CD4-positive, alpha-beta T cell treated with Interleukin-1 beta for 1 hour (primary cell): ENCODE measurements at places on chromosomes 3 and 15.

DNA sequence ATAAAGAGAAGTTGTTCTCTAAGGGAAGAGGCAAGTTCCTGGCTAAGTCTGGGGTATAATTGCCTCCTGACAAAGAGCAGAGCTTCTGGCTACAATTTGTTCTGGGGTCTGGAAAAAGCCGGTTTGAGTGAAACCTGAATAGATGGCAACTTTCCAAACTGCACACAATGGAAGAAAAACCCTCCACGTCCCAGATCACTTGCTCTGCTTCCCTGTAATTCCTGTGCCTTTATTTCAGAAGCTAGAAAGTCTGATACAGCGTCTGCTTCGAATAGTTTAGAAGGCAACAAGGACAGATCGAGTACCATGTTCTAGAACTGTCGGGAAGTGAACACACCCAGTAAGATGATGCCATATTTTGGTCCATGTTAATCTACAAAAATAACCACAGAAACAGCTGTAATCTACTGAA is 1.6 kb upstream of the WDR82 start:
- no peak for DNase-seq

DNA sequence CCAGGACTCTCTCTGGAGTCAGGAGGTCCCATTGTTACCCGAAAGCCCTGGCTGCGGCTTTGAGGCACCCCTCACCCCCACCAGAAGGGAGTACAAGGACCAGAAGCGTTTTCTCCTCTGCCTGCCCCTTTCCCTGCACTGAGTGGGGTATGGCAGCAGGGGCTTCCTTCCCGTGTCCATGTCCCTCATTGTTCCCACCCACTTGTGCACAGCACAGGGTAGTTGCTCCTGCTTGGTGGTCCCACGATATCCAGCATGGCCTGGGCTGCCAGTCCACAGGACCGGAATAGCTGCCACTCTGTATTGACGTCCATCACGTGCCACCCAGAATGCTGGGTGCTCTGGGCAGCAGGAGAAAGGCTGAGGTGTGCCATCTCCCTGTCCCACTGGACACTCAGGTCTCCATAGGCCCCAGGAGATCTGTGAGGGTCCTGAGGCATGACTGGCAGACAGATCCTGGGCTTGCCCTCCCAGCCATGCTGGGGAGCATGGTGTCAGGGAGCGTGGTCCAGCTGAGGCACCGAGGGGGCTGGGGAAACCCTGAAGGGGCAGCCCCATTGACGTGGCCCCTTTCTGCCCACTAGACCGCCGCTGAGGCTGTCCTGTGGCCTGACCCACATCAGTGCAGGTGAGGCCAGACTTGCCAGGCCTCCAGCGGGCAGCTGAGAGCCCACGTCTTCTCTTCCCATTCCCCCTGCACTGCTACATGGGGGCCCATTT is 45.3 kb upstream of the SEC22A start:
- DNase-seq = no peak

GRCh38 chr3:115623044-115623868 is at the start of gene GAP43:
Gene GAP43, plus strand, starts transcription at chr3:115623510. Its CDS starts 180 bp downstream, at chr3:115623690.
- no peak for DNase-seq

DNA sequence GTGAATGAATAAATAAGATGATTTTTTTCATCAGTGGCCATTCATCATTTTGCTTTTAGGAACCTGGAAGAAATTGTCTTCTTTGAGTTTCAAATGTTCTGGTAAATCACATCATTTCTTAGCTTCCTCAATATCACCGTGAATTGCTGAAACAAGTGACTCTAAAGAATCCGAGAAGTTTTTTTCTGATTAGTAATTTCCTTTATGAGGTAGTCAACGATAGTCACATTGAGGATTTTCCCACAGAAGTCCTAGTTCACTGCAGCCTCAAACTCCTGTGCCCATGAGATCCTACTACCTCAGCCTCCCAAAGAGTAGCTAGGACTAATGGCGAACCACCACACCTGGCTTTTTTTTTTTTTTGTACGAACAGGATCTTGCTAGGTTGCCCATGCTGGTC is 3.6 kb upstream of the TMPRSS7 start:
- no peak for DNase-seq

- DNase-seq = no peak
Observed at GRCh38 chr3:131596884-131597283, 94.1 kb upstream of the MRPL3 start.

- DNase-seq = no peak
Observed at GRCh38 chr15:80093854-80094418, 34.5 kb downstream of the ZFAND6 start.

GRCh38 chr3:43691120-43691995 is 620 bp downstream of the ABHD5 start:
- DNase-seq = no peak

GRCh38 chr15:48528921-48529320 is 116.6 kb downstream of the FBN1 start:
- DNase-seq = no peak

DNA sequence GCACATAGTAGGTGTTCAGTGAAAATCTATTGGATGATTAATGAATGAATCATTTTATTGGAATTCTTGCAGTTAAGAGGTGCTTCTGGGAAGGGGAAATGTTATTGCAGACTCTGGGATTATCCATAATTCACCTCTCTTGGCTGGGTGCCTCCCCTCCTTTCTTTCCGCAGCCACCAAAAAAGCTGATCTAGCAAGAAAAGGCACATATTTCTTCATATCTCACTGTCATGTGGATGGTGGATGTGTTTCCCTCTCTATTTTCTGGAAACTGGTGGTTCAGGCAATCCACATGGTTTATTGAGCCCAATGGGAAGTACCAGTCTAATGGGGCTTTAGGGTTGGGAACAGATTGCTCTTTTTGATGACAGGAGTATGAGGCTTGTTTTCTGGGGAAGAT is 151.1 kb upstream of the ROPN1 start:
- DNase-seq = no peak

- DNase-seq = no peak
Observed at GRCh38 chr3:49713336-49714105, 6.0 kb downstream of the AMIGO3 start.

DNA sequence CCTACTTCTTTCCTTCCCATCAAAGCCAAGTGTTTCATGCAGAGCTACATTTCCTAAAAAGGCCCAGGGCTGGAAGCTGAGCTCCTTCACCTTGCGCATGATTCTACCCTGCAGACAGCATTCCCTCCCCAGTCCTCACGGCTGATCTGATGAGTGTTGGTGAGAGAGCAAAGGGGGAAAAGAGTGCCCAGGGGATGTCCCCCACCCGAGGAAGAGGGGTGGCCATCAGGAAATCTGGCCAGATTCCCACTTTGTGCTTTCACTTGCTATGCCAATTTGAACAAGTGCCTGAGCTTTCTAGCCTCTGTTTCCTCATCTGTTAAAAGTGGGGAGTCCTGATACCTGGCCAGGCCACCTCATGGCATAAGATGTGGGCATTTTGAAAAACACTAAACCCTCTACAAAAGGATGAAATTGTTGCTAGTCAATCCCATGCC is 231.0 kb upstream of the TLE3 start:
- no peak for DNase-seq

GRCh38 chr15:55928955-55929354 is 64.5 kb downstream of the NEDD4 start:
- DNase-seq = no peak

GRCh38 chr3:116951610-116952009 is 242.0 kb downstream of the TUSC7 start:
- no peak for DNase-seq

GRCh38 chr3:11273891-11274291 is 1.7 kb downstream of the ATG7 start:
- DNase-seq = peak; percentile 65

GRCh38 chr3:168060317-168060716 is 35.4 kb downstream of the GOLIM4 start:
- DNase-seq = no peak

- no peak for DNase-seq
Observed at GRCh38 chr3:108380128-108380795, 83.9 kb downstream of the HHLA2 start.
